ENCODE measurements at places on chromosomes 5 and 9.

DNA sequence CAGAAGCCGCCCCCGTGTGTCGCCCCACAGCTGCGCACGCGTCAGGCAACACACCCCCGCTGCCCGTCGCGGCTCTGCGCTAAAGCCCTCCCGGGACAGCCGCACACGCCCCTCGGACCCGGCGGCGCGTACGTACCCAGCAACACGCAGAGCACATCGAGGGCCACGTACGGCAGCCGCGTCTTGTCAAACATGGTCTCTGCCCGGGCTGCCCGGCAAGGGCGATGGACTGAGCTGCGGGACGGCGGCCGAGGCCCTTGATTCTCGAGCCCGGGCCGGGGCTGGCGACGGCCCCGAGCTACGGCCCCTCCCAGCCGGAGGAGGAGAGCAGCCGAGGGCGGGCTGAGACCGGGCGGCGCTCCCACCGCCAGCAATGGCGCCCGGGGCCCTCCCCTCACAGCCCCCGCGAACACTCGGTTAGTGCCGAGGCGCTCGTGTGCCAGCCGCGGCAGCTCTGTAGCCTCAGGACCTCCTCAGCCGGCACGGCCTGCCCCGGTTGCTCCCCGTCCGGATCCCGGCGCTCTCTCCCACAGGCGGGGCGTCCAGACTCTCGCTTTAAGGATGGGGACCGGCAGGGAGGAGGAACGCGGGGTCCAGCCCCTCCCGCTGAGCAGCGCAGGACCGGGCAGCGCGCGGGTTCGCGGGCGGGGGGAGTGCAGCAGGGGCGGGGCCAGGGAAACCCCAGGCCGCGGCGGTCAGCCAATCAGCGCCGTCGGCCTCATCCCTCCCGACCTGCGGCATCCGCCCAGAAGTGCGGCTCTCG, at the start of gene PLPP1:
PLPP1 (minus strand) TSS at position 529 of the 763 bp plus-strand sequence; CDS start at position 194, 335 bp downstream.
- DNase-seq = peak; percentile 78

DNA sequence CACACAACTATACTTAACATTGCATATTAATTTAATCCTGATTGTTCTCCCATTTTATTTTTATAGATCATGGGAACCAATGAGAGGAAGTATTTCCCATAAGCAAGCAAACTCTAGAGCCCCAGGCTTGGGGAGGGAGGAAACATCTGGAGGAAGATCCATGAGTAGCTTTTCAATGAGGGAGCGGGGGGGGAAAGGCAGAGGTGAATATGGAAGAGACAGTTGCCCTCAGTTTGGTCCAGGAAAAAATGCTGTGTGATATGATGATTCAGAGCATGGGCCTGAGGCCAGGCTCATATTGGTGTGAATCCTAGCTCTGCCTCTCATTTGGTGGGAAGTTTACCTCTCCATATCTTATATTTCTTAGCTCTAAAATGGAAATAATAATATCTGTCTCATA, 42.2 kb upstream of the ALDOB start:
- no peak for DNase-seq

GRCh38 chr9:14317667-14318320, 3.9 kb upstream of the NFIB start:
- DNase-seq = no peak

DNA sequence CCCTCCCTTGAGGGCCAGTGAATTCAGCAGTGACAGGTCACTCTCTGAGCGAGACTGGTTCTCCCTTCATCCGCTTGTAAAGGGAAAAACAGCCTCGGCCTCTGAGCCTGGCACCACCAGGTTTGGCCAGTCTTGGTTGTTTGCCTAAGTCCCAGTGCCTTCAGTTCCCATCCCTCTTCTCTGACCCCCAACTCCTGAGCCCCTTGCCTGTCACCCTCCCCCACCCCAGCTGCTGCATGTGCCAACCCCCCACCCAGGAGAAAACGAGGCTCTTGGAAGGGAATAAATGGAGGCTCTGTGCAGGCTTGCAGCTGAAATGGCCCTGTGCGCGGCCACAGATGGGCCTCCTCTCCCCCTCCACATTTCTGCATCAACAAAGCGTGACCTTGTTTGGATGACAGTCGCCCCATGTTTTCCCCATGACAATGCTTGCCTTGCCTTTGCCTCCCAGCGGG, 3.1 kb downstream of the URM1 start:
- DNase-seq = no peak

- no peak for DNase-seq
Measured at GRCh38 chr5:82799361-82800077, 277.7 kb downstream of the TMEM167A start.

GRCh38 chr9:131103024-131103423, 6.7 kb downstream of the AIF1L start:
- DNase-seq = no peak

DNA sequence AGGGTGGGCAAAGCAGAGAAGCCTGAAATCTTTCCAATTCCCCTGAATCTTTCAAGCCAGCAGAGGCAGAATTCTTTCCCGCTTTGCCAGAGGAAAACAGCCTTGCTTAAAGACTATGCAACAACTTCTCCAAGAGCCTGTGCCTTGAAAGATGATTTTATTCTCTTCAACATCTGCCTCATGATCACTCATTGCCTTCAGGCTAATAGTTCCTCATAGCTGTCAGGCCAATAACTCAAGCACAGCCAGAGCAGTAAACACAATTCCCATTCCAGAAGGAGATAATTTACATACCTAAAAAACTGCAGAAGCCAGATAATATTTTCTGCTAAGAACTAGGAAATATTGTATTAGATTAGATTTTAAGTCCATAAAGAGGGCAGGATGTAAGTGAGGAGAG, 92.3 kb upstream of the PUM3 start:
- DNase-seq = no peak

GRCh38 chr9:70228118-70228517, 30.7 kb upstream of the SMC5 start:
- no peak for DNase-seq

DNA sequence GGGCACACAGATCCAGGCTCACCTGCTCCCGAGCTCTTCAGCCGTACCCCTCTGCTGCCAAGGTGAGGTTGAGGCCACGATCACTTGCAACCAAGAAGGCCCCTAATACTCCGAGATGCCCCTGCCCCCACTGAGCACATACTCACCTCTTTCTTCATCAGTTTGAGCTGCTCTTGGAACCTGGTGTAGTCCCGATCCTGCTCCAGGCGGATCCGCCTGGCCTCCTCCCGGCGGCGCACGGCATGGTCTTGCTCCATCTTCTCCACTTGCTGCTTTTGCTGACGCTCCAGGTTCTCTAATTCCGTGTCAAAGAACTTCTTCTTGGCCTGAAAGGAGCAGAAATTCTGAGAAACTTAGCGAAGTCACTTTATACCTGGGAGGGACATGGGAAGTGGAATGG, 75.7 kb upstream of the FBXW11 start:
- no peak for DNase-seq

- no peak for DNase-seq
Measured at GRCh38 chr5:180290568-180291233, 1.2 kb downstream of the MAPK9 start.

- DNase-seq = no peak
Measured at GRCh38 chr5:68181039-68181599, 34.4 kb upstream of the PIK3R1 start.

DNA sequence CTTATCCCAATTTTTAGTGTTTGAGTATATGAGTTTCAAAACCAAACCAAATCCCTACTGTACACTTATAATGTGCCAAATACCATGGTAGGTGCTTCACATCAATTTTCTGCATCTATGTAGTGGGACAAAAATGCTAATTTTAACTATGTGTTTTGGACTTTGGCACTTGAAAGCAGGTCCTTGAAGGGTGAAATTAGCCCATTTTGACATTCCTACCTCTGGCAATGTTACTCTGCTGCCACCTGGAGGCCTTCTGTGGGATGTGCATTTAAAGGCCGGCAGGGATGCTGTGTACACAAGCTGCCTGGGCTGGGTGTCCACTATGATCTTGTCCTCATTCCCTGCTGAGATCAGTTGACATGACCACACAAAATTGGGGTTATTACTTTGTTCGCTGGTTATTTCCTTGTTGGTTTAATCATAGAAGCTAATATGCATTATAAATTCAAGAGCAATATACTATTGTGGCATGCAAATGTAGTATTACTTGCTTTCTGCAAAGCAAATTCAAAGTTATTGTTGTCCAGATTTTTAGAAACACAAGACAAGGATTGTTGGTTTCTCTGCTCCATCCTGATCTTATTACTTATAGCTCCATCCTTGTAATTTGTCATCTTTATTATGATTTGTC, 166.8 kb downstream of the ARHGEF28 start:
- peak; percentile 67 for DNase-seq

All from fibroblast of the conjunctiva (primary cell).